Femur (tissue), 1 donor: ENCODE measurements at places on chromosomes 4 and X.

- no peak for DNase-seq
Measured at GRCh38 chrX:44432641-44433040, 89.2 kb upstream of the EFHC2 start.

GRCh38 chrX:104330966-104331365 is 76.2 kb upstream of the ESX1 start:
- DNase-seq, result no peak

- no peak for DNase-seq
Measured at GRCh38 chrX:39227371-39227770, 426.1 kb downstream of the MID1IP1 start.

DNA sequence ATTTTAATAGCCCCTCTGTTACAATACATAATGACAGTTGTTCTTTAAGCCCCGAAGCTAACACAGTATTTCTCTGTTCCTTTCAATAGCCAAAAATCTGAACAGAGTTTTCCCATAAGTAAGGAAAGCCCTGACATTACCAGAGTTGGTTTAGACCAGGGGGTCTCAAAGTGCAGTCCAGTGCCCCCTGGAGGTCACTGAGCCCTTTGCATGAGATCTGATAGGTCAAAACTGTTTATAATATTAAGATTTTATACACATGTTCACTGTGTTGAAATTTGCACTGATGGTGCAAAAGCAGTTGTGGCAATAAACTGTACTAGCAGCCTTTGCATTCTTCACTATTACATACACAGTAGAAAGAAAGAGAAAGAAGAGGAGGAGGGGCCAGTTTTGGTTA is 177.1 kb downstream of the SPANXN3 start:
- no peak for DNase-seq

GRCh38 chrX:35622040-35622439 is 176.1 kb upstream of the MAGEB16 start:
- DNase-seq, result no peak
